Hindlimb muscle (tissue), 1 donor: ENCODE measurements at places on chromosomes 7 and 10. TPM values are rescaled to one million over a fixed set of nuclear protein-coding genes. Genes with fewer than 3 reads are reported as not detected.

The HDAC9 gene
- polyA plus RNA-seq, result 18.6 TPM

The SFR1 gene
- polyA plus RNA-seq, result 5.6 TPM

The FBXO24 gene
- 2.3 TPM for polyA plus RNA-seq

The AKR1C2 gene
- 5.7 TPM for polyA plus RNA-seq

The KIAA1217 gene
- polyA plus RNA-seq, result 41.8 TPM

The IFIT1 gene
- 65.5 TPM for polyA plus RNA-seq

The HHEX gene
- 8.1 TPM for polyA plus RNA-seq

The MYO1G gene
- 0.59 TPM for polyA plus RNA-seq

The HOXA9 gene
- polyA plus RNA-seq, result 21.8 TPM

The RFC2 gene
- polyA plus RNA-seq, result 34.2 TPM

The EFCAB10 gene
- 0.93 TPM for polyA plus RNA-seq

The TEX47 gene
- not detected for polyA plus RNA-seq

The CYTH3 gene
- polyA plus RNA-seq, result 43.3 TPM

The RP9 gene
- polyA plus RNA-seq, result 29.2 TPM

The PPP1R9A gene
- 28.7 TPM for polyA plus RNA-seq

The NRG3 gene
- 0.19 TPM for polyA plus RNA-seq

The EBF3 gene
- 71.1 TPM for polyA plus RNA-seq

The MYOZ1 gene
- polyA plus RNA-seq, result 768 TPM

The IRF5 gene
- polyA plus RNA-seq, result 3.1 TPM

The LRRC18 gene
- 0.12 TPM for polyA plus RNA-seq

The CALY gene
- polyA plus RNA-seq, result not detected

The INMT gene
- 11.9 TPM for polyA plus RNA-seq

The GRID2IP gene
- 0.18 TPM for polyA plus RNA-seq

The EEPD1 gene
- 14.7 TPM for polyA plus RNA-seq

The TFR2 gene
- 1.3 TPM for polyA plus RNA-seq

The CYP26C1 gene
- polyA plus RNA-seq, result not detected

The NKX2-3 gene
- 0.97 TPM for polyA plus RNA-seq

The ERVW-1 gene
- 1.8 TPM for polyA plus RNA-seq

The GNG11 gene
- polyA plus RNA-seq, result 24.7 TPM

The CASD1 gene
- polyA plus RNA-seq, result 57.4 TPM

The TEX36 gene
- polyA plus RNA-seq, result not detected

The ZP3 gene
- polyA plus RNA-seq, result 1.2 TPM

The LDB3 gene
- polyA plus RNA-seq, result 907 TPM

The SBDS gene
- 202 TPM for polyA plus RNA-seq

The FAM25G gene
- not detected for polyA plus RNA-seq

The ADRA2A gene
- polyA plus RNA-seq, result 3.7 TPM

The CDHR1 gene
- polyA plus RNA-seq, result 1.0 TPM

The SEMA3A gene
- 24.0 TPM for polyA plus RNA-seq

The ASIC3 gene
- polyA plus RNA-seq, result 4.2 TPM

The PTPRN2 gene
- polyA plus RNA-seq, result 2.0 TPM

The C10orf53 gene
- not detected for polyA plus RNA-seq

The NPTX2 gene
- 6.9 TPM for polyA plus RNA-seq

The NRAP gene
- polyA plus RNA-seq, result 15.3 TPM

The EPC1 gene
- polyA plus RNA-seq, result 48.1 TPM

The IL6 gene
- polyA plus RNA-seq, result 0.41 TPM

The LARP4B gene
- polyA plus RNA-seq, result 91.2 TPM

The SPDYE11 gene
- polyA plus RNA-seq, result 1.9 TPM

The PPA1 gene
- 75.0 TPM for polyA plus RNA-seq

The HMX2 gene
- not detected for polyA plus RNA-seq

The ADIRF gene
- polyA plus RNA-seq, result 11.6 TPM

The CACNB2 gene
- polyA plus RNA-seq, result 1.2 TPM

The HBP1 gene
- polyA plus RNA-seq, result 55.4 TPM

The HOXA7 gene
- 13.5 TPM for polyA plus RNA-seq

The SH2D4B gene
- 0.10 TPM for polyA plus RNA-seq

The HERPUD2 gene
- 28.8 TPM for polyA plus RNA-seq

The FLNC gene
- 823 TPM for polyA plus RNA-seq

The PRPS1L1 gene
- polyA plus RNA-seq, result not detected

The LFNG gene
- 21.3 TPM for polyA plus RNA-seq

The MKX gene
- 0.93 TPM for polyA plus RNA-seq
